ENCODE measurements at places on chromosomes 2 and 18.

GRCh38 chr18:13076886-13077285 is 85.7 kb downstream of the CEP192 start:
- no peak for DNase-seq

DNA sequence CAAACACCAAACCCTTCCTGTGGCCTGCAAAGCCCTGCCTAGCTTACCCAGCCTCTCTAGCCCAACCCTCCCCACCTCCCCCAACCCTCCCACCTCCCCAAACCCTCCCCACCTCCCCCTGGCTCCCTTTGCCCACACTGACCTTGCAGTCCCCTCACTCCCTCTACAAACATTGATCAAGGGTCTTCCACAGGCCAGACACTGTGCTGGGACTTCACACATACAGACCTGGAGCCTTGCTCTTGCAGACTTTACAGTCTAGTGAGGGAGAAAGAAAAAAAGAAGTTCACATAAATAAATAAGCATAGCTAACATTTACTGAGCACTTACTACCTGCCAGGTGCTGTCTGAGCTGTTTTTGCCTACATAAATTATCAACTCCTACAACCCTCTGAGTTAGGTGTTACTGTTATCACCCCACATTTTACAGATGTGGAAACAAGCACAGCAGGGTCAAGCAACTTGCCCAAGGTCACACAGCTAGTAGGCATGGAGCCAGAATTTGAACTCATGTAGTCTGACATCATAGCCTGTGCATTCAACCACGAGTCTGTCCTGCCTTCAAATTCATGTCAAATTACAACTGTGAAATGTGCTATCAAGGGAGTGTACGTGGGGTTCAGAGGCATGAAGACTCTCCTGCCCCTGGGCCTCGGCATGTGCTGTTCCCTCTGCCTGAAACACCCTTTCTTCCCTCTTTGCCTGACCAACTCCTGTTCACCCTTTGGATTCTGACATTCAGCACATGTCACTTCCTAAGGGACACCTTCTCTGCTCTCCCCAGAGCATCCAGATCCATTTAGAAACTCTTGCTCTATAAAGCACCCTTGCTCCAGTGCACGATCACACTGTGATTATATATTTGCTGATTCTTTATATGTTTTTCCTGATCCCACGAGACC is 209.9 kb downstream of the TNS1 start:
- DNase-seq = no peak

- DNase-seq = no peak
Observed at GRCh38 chr2:141027221-141027620, 1103.6 kb downstream of the LRP1B start.

- no peak for DNase-seq
Observed at GRCh38 chr18:79616651-79617510, 62.7 kb upstream of the CTDP1 start.

- DNase-seq = no peak
Observed at GRCh38 chr2:28637066-28638047, 114.3 kb upstream of the PPP1CB start.

DNA sequence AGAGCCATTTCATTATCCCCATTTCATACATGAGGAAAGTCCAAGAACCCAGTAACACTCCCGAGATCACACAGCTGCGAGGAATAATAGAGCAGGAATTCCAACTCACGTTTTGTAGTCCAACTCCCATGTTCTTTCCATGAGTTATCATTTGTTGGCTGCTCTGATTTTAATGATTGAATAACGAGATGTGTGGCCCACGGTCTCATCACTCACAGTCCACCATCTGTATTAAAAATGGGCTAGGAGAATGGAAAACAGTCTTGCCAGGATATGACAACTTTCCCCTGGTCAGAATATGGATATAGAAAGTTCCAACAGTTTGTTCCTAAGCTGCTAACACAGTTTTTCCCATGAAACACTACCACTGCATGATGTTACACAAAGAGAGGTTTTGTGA is 147.5 kb downstream of the METTL4 start:
- DNase-seq = no peak

GRCh38 chr2:182226807-182227206 is 200.0 kb downstream of the PDE1A start:
- no peak for DNase-seq

GRCh38 chr2:168278424-168278888 is 31.1 kb upstream of the STK39 start:
- no peak for DNase-seq

- no peak for DNase-seq
Observed at GRCh38 chr2:241759067-241759807, 17.4 kb upstream of the GAL3ST2 start.

- DNase-seq = no peak
Observed at GRCh38 chr2:151611351-151611750, 122.9 kb downstream of the NEB start.
